ENCODE measurements at places on chromosomes 1 and 21.

- DNase-seq: peak; percentile 95
These were observed at the start of the genes SASS6 and TRMT13 for GRCh38 chr1:100132566-100133477. Gene SASS6, minus strand, starts transcription at chr1:100132930. Its CDS starts 116 bp downstream, at chr1:100132814. Gene TRMT13, plus strand, starts transcription at chr1:100133163. Its CDS starts 6 bp downstream, at chr1:100133169.

DNA sequence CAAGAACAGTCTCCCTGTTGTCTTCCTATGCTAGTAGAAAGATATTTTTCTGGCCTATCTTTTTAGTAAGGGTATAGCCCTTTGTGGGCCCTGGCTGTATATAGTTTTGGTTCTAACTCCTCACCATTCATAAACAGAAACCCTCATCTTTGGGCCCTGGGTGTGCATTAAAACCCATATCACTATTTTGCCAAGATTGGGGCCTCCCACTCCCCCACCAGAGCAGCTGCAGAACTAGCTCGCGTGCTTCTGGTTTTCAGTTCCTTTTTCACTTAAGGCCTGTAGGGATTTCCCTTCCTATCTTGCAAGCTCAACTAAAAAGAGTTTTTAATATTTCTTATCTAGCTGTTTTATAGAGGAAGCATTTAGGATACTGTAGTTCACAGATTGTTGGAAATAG, 106.4 kb downstream of the RGL1 start:
- peak; percentile 8 for DNase-seq

- DNase-seq: no peak
These were observed 262.9 kb downstream of the PTPRU start for GRCh38 chr1:29499104-29499650.

DNA sequence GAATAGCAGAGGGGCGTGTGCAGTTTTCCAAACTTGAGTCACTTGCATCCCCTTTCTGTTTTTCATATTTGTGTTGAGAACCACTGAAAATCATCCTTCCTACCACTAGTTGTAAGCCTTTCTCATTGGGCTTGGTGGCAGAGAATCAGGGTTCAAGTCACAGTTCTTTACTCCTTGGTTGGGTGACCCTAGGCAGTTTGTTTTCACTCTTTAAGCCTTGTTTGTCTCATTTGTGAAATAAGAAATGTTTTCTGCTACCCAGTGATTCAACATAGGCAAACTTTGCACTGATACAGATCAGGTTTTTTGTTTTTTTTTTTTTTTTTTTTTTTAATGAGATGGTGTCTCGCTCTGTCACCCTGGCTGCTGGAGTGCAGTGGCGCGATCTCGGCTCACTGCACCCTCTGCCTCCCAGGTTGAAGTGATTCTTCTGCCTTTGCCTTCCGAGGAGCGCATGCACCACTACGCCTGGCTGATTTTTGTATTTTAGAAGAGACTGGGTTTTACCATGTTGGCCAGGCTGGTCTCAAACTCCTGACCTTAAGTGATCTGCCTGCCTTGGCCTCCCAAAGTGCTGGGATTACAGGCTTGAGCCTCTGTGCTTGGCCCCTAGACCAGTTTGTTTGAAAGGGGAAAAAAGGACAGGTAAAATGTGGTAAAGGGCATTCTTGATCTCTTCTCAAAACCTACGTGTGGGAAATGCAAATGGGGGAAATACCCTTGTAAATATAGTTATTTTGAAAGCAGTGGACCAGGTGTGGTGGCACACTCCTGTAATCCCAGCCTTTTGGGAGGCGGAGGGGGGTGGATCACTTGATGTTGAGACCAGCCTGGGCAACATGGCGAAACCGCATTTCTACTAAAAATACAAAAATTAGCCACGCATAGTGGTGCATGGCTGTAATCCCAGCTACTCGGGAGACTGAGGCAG, 3.2 kb downstream of the CLIC4 start:
- no peak for DNase-seq

DNA sequence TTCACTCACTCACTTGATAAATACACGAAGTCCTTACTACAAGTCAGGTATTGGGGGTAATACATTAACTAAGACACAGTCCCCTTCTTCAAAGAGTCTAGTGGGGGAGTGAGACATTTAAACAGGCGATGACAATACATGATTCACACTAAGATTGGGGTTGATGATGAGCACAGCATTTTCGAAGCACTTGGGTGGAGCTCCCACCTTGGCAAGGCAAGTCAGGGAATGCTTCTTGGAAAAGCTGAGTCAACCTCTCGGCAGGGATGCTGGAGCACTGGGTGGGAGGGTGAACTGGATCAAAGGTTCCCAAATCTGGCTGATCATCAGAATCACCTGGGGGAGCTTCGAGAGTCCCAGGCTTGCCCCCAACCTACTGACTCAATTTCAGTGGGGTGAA, 57.9 kb upstream of the ENAH start:
- DNase-seq: no peak

DNA sequence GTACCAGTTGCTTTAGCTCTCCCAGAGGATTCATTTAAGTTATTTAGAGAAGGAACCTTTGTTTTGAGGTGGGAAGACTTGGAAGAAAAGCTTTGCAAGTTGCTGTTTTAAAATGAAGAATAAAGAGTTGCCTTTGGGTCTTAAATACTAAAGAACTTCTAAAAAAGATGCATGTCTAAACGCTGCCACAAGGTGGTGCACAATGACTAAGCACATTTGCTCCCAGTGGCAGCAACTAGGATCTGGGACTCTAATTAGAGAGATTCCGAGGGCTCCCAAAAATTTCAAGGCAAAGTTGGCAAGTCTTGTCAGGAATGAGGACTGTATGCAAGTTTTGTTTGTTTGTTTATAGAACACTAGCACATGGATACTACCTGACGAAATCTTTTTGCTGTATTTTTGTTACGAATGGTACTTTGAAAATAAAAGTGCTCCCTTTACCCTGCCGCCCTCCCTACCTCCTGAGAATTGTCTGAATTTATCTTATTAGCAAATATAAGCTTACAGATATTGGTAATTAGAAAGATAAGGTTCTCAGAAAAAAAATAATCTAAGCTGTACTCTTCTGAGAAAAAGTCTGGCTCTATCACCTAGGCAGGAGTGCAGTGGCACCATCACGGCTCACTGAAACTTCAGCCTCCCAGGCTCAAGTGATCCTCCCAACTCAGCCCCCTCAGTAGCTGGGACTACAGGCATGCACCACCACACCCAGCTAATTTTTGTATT, 121.8 kb downstream of the HFM1 start:
- peak; percentile 29 for DNase-seq

- DNase-seq: no peak
These were observed 63.7 kb downstream of the ACOT7 start for GRCh38 chr1:6329851-6330250.

DNA sequence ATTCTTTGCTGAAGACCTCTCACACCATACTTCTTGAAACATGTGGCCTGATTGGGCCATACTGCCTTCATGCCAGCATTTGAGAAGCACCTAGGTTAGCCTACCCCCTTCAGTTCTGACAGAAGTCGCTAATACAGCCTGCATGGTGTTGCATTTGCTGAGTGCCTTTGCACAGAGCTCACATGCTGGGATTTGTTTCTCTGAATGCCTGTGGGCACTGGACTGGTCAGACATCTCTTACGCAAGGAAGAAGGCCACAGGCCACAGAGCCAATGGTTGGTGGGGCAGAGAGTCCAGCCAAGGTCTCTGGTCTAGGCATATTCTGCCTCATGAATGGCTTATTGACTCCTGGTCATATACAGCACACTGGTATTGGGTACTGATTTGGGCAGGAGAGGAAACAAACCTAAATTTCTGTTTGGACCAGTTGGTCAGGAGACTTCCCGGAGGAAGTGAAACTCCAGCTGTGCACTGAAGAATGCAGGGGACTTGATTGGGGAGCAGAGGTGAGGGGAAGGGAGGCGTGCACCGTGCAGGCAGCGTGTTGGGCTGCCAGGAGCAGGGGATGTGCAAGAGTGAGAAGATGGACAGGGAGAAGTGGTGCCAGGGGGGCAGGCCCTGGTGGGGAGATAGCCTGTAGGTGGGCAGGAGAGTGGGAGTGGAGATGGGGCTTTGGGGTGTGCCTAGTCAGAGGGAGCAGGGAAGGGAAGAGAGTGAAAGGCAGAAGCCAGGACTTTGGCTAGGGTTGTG, 18.1 kb downstream of the URB2 start:
- DNase-seq: no peak

DNA sequence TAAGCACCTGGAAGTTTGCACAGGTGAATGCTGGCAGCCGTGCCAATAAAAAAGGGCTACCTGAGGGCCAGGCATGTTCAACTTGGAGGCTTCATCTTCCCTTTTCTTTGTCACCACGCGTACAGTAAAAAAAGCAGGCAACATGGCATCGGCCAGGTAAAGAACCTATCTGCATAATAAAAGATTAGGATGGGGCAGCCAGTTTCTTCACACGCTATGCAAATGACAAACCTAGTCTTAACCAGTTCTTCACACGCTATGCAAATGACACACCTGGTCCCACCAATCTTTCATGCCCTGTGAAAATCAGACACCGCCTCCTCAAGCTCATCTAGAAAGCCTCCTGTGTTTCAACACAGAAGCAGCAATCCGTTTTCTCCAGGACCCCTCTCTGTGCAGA, 413.4 kb downstream of the HLX start:
- DNase-seq: no peak

- DNase-seq: no peak
These were observed 107.0 kb upstream of the NGF start for GRCh38 chr1:115445090-115445489.

DNA sequence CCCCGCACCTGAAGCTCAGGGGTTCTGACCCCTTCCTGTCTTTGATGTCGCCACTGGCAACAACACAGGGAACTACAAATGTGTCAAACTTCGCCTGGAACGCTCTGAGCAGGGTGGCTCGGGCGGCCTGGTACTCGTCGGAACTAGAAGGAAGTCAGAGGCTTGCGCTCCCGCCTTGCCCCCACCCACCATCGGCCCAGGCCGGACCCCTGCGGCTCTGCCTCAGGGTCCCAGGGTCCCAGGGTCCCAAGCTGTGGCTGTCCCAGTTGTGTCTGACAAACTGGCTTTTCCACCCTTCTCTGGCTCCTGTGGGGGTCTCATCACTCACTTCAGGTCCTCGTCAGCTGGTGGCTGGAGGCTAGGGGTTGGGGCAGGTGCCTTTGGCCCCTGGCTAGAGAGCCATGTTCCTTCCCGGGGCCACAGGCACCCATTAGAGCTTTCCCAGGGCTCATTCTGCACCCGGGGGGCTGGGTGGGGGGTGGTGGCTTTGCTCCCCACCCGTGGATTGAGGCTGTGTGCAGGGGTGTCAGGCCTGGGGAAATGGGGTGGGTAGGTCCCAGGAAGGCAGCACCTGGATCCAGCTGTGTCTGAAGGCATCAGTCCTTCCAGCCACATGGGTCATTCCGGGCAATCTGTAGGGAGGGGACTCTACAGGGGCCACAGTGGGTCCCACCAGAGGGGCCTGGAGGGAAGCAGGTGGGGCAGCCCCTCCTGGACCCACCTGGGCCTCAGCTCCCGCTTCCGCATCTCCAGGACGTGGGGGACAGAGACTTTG, 8.0 kb upstream of the TMEM52 start:
- no peak for DNase-seq

- no peak for DNase-seq
These were observed at the start of gene RNF186 for GRCh38 chr1:19814681-19815503. Gene RNF186, minus strand, starts transcription at chr1:19815283. Its CDS starts 182 bp downstream, at chr1:19815101.

DNA sequence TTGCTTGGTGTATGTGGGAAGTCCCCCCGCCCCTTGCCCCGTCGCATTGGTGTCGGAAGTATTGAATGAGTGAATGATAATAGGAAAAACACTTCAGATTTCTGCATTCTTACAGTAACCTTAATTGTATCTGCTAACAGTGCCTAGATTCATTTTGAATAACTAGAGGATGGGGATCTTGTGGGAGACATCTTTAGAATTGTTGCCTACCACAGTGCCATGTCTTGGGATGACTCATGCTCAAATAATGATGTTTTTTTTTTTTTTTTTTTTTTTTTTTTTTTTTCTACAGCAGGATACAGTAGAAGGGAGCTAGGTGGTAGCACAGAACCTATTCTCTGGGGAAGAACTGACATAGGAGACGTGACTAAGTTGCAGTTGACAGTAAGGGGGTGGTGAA, 237.9 kb downstream of the USP25 start:
- no peak for DNase-seq

GRCh38 chr1:156655151-156655903, 13.4 kb downstream of the BCAN start:
- DNase-seq: no peak

DNA sequence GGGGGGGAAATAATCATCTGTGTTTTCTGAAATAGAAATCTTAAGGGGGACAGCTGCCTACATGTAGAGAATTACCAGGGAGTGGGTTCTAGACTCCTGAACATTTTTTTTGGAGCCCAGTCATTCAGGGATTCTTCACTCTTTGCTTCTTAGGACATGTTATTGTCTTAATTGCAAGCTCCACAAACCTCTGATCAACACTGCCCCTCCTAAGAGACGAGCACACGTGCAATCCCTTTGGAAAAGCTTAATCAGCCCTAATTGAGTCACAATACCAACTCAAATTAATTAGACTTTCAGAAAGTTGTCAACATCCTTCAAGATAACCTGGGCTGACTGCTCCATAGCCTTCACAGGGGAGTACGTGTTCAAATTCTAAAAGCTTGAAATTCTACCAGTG, 21.4 kb downstream of the RGS8 start:
- no peak for DNase-seq

DNA sequence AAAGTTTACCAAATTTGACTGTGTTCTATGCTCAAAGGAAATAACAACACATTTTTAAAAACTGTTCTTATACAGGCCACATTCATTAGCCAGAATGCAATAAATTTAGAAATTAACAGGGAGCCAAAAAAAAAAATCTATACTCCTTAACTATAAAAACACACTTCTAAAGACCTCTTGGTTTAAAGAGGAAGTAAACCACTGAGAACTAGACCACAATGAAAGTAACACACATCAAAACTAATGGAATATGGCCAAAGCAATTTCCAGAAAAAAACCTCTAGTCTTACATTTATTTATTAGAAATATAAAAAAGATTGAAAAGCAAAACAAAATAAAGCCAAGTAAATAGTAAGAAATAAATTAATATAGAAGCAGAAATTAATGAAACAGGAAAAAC, 48.9 kb upstream of the GADD45A start:
- DNase-seq: no peak

GRCh38 chr21:44820851-44821250, 3.0 kb upstream of the SUMO3 start:
- no peak for DNase-seq

DNA sequence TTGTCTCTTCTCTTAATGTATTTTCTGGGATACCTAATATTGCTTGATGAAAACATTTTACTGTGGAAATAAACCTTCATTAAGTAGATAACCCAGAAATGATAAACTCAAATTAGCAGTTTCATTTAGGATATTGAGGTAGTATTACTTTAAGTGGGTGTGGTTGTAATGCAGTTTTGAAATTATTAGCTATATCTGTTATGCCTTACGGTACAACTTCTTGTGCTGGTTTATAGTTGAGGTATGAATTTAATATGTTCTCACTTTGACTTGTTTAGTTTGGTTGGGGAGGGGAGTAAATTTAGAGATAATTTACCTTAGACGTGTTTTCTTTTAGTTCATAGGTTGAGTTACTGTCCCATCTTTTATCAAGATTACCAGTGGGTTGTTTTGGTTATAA, 111.0 kb downstream of the POU2F1 start:
- DNase-seq: no peak

Data from activated CD4-positive, alpha-beta T cell treated with anti-CD3 and anti-CD28 coated beads, Interleukin-2, amount 50 U/mL, for 48 hours (primary cell).